Stimulated activated CD8-positive, alpha-beta memory T cell treated with anti-CD3 and anti-CD28 coated beads, Interleukin-4, amount 100 ng/mL, for 1 hour (primary cell): ENCODE measurements at places on chromosomes 2 and 18.

GRCh38 chr2:36700311-36700710 is 3.8 kb downstream of the VIT start:
- no peak for DNase-seq

GRCh38 chr2:144521686-144522085 is 1.8 kb upstream of the ZEB2 start:
- no peak for DNase-seq

DNA sequence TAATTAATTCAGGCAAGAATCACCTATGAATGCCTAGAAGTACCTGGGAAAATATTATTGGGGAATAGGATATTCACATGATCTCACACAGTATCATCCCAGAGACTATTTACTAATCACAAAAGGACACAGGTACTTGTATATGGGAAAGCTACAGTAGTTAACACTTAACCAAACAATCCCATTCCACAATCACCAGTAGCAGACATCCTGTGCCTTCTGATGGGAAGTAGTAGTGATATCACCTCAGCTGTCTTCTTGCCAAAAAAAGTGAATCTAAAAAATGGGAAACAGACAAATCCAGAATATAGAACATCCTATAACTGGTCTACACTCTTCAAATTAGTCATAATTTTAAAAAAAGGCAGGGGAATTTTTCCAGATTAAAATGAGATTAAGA is 75.6 kb upstream of the CCDC150 start:
- DNase-seq: no peak

- no peak for DNase-seq
Measured at GRCh38 chr2:236712304-236712703, 142.7 kb downstream of the ACKR3 start.

GRCh38 chr2:18149660-18150246 is 271.3 kb downstream of the KCNS3 start:
- DNase-seq: no peak

DNA sequence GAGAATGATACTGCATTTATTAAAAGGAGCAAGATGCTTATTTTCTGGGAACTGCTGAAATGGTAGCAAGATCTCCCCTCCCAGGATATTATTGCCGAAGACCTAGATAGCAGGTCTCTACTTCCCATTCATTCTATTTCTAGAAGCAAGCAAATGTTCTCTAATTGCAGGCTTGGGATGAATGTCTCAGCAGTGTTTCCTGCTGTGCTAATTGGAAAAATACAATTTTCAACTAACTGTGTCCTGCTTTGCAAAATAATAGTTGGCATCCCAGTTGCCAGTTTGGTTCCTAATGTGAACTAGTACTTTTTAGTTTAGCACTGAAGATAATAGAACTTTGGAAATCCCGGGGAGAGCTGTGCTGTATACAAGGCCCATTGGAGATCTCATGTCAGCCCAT is 26.1 kb downstream of the SLC20A1 start:
- no peak for DNase-seq

- DNase-seq: no peak
Measured at GRCh38 chr2:152525277-152525838, 190.4 kb downstream of the FMNL2 start.

- DNase-seq: no peak
Measured at GRCh38 chr2:63081404-63081803, 30.8 kb downstream of the OTX1 start.

GRCh38 chr2:13542642-13543041 is 825.9 kb downstream of the TRIB2 start:
- DNase-seq: no peak

DNA sequence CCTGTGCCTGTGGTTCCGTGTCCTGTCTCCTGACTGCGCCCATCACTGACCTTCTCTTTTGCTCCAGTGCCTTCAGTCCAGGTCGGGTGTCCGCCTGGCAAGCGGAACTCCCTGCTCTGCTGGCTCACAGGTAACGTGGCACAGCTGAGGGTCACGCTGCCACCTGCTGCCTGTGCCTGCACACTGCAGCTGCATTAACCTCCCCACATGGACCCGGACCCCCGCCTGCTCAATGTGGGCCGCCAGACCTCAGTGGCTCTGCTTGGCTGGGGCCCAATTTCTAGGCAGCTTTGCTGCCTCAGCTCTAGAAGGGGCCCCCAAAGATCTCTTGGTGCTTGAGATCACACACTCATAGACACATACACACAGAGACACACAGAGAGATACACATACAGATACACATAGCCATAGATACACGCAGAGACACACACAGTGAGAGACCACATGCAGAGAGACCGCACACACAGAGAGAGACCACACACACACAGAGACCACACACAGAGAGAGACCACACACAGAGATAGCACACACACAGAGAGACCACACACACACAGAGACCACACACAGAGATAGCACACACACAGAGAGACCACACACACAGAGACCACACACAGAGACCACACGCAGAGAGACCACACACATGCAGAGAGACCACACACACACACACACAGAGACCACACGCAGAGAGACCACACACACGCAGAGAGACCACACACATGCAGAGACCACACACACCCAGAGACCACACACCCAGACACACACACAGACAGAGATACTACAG is 14.9 kb upstream of the CNNM3 start:
- peak; percentile 47 for DNase-seq

DNA sequence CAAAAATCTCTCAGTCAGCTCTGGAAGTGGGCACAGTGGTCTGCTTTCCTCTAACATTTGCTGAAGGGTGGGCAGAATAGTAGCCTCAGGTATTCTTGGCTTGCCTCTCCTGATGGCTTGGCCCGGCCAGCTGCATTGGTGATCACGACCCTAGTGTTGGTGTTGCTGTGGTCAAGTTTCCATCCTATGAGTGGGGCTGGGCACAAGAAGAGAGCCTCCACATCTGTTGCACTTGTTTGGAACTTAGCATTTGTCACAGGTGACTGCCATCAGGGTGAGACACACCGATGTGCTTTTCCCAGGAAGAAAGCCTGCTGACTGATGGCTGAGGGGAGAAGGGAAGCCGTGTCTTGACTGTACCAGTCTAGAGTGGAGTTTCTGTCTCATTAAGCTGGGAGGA is 33.1 kb upstream of the SNORC start:
- DNase-seq: no peak

DNA sequence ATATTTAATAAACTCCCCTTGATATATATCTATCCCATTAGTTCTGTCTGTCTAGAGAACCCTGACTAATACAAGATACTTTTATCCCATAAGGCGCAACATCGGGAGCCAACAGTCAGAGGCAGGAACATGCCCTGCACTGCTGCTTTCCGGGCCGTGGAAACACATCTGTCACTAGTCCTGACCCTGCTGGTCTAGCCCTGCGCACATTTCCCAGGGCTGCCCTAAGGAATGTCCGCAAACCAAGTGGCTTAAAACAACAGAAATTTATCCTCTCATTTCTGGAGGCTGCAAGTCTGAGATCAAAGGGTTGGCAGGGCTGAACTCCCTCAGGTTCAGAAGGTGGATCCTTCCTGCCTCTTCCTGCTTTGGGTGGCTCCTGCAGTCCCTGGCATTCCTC is 114.2 kb upstream of the TPO start:
- no peak for DNase-seq

DNA sequence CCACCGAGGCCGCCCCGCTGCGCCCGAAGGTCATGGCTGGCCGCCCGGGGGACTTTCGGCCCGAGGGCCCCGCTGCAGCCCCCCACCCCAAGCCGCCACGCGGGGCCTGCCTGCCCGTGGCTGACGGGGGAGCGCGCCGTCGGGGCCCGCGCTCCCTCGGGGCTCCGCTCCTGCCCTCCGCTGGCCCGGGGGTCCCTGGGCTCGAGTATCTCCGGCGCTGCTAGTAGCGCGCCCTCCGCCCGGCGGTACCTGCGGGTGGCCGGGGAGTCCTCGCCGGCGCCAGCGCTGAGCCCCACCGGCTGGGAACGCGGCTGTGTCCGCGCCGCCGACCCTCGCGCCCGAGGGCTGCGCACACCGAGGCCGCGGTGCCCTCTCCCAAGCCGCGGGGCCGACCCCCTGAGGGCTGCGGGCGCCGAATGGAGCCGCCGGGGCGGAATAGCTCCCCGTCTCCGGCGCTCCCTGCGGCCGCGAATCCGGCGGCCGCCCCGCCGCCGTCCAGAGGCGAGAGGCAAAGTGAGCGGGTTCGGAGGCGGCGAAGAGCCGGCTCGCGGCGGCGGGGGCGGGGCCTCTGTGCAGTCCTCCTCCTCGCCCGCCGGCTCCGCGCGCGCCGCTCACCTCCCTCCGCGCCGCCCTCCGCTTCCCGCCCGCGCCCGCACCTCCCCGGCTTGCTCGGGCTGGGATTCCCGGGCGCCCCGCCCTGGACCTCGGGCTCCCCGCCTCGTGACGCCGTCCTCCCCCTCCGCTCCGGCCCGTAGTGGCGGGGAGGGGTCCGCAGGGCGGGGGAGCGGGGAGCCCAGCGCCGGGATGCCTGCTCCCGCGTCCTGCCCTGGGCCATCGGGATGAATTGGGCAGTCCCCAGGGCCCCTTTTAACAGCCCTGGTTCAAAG is at the start of gene KCNG3:
TSS of gene KCNG3 (minus strand) at position 515 of the 887 bp plus-strand sequence. CDS start at position 34, 481 bp downstream.
- DNase-seq: peak; percentile 32

- DNase-seq: no peak
Measured at GRCh38 chr18:54948350-54948837, 10.9 kb downstream of the CCDC68 start.

GRCh38 chr2:104786821-104787220 is 67.1 kb upstream of the POU3F3 start:
- DNase-seq: no peak

- no peak for DNase-seq
Measured at GRCh38 chr18:59560556-59560955, 136.7 kb downstream of the CCBE1 start.

DNA sequence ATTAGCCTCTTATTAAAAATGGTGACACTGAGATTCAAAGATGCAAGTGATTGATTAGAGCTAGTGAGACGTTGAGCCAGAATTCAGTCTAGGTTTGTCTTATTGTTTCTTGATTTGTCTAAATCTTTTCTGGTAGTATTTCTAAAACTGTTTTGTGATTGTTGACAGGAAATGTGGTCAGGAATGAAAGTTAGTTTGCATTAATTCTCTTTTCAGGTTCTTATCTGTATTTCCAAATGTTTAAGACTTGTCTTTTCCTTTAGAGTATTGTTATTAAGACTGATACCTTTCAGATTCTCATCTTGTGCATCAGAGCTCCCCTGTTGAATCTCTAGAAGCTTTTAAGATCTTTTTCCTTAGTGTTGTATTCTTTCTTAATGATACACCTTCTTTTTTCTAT is 89.3 kb downstream of the MBD5 start:
- DNase-seq: no peak

DNA sequence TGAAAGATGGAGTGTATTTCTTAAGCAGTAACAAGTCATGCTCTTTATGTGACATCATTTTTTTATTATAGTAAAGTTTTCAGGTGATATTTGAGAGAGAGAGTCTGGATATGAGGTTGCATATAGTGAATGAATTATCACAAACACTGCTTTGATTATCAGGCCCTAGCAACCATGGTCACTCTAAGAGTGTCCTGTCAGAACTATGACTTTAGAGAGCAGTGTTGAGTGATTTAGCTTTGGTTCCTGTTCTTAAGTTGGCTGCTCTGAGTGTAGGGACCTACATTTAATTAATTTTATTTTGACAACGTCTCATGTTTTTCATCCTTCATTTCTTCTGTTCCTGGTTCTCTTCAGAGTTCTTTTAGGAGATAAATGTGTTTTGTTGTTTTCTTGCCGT is 275.5 kb downstream of the KCNJ3 start:
- no peak for DNase-seq
